Ovary (tissue), 10 donors: ENCODE measurements at places on chromosomes 3 and 15. TPM values are rescaled to one million over a fixed set of nuclear protein-coding genes. Genes with fewer than 3 reads are reported as not detected.

GRIP2 gene
- 11.2 TPM for polyA plus RNA-seq

CACNA2D3 gene
- 4.7 TPM for polyA plus RNA-seq

DNA sequence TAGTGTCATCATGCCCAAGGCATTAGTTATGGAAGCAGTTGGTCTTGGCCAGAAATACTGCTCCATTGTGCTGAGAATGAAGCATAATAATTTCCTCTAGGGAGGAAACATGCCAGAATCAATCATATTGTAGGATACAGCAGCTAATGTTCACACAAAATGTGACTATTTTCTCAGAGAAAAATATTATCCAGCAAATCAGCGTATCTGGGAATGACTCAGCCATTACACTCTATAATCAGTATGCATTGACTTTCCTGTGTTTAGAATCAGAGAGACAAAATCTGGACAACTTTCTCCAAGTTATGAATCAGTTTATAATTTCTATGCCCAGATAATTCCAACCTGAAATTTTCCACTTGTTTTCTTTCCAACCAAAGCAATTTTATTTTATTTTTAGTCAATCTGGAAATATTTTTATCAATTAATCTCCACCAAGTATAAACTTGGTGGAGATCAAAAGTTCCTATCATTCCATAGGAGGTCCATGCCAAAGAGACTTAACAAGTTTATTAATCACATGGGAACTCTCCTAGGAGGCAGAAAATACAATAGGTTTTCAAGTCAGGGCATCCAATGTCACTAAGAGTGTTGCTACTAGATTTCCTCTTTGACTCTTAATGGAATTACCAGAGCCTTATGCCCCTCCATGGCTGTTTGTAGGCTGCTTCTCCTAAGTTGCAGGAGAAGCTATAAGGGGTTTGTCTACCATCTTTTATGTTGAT lies 36.4 kb downstream of the SUCNR1 start:
- no peaks in the 10 kb centered on the region for H3K36me3 ChIP-seq
- H3K4me3 ChIP-seq, result no peak overlapping the region
- H3K27ac ChIP-seq, result no peak overlapping the region
- H3K27me3 ChIP-seq, result no peaks in the 10 kb centered on the region
- no peak for DNase-seq
- H3K4me1 ChIP-seq, result no peaks in the 10 kb centered on the region

BOC gene
- polyA plus RNA-seq, result 28.6 TPM

DNA sequence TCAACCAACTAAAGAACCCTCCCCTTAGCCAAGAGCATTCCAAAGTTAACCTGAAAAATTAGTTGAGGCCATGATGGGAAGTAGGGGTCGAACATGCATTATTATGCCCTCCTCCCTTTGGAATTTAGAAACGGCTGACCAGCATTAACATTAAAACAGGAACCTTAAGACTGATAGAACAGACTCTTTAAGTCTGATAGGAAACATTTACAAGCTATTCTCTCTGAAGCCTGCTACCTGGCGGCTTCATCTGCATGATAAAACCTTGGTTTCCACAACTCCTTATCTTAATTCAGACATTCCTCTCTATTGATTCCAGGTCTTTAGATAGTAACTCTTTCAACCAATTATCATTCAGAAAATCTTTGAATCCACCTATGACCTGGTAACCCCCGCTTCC lies 331.0 kb downstream of the CGGBP1 start:
- no peaks in the 10 kb centered on the region for H3K36me3 ChIP-seq
- no peak for DNase-seq
- H3K27ac ChIP-seq, result no peak overlapping the region
- H3K4me1 ChIP-seq, result no peaks in the 10 kb centered on the region
- no peak overlapping the region for H3K4me3 ChIP-seq
- no peaks in the 10 kb centered on the region for H3K27me3 ChIP-seq

DNA sequence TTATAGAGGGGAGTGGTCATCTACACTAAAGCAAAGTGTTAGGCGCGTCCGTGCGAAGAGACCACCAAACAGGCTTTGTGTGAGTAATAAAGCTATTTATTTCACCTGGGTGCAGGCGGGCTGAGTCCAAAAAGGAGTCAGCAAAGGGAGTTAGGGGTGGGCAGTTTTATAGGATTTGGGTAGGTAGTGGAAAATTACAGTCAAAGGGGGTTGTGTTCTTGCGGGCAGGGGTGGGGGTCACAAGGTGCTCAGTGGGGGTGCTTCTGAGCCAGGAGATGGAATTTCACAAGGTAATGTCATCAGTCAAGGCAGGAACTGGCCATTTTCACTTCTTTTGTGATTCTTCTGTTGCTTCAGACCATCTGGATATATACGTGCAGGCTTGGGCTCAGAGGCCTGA lies 47.1 kb downstream of the OIP5 start:
- H3K27me3 ChIP-seq, result no peaks in the 10 kb centered on the region
- no peaks in the 10 kb centered on the region for H3K36me3 ChIP-seq

DNA sequence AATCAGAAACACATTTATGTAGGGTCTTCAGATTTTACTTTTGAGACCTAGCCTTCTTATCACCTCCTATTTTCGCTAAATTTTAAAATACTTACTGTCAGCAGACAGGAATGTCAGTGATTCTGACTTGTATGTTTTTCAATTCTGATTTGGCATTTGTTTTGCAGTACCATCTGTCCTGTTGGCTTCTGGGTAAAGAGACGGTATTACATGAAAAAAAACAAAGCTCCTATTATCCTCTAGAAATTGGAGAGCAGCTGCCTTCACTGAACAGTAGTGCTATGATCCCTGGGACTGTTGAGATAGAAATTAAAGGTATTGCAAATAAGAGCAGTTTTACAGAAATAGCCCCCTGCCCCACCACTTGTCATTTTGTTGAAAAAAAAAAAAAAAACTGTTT lies 8.4 kb downstream of the ARMC8 start:
- no peak overlapping the region for H3K4me3 ChIP-seq
- DNase-seq, result no peak
- H3K27me3 ChIP-seq, result no peaks in the 10 kb centered on the region
- no peaks in the 10 kb centered on the region for H3K36me3 ChIP-seq
- no peak overlapping the region for H3K27ac ChIP-seq
- H3K4me1 ChIP-seq, result peaks cover 2% of the 10 kb centered on the region

GABRR3 gene
- polyA plus RNA-seq, result not detected

DNA sequence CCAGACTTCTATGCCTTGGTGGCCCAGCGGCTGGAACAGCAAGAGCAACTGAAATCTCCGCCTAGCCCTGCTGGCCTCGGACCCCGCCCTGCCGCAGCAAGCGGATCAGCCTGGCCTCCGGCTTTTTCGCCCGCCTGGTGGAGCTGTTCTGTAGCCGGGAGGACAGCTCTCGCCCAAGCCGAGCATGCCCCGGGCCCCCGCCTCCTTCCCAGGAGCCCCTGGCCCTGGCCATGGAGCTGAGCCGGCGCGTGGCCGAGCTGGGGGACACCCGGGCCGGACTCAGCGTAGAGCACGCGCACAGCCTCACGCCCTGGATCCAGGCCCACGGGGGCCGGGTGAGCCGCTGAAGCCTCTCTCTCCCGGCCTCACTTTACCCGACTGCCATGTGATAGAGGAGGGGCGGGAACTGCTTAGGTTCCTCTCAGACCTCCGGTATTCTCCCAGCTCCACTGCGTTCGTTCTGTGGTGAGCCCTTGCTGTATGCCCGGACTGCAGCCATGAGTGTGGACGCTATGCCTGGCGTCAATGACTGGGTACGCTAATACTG lies 24.1 kb upstream of the MRPL3 start:
- H3K4me1 ChIP-seq, result no peaks in the 10 kb centered on the region
- H3K27ac ChIP-seq, result no peak overlapping the region
- H3K36me3 ChIP-seq, result no peaks in the 10 kb centered on the region
- no peaks in the 10 kb centered on the region for H3K27me3 ChIP-seq
- DNase-seq, result peak; percentile 26
- H3K4me3 ChIP-seq, result no peak overlapping the region

- no peaks in the 10 kb centered on the region for H3K36me3 ChIP-seq
- no peaks in the 10 kb centered on the region for H3K4me1 ChIP-seq
- no peak overlapping the region for H3K4me3 ChIP-seq
- no peak overlapping the region for H3K27ac ChIP-seq
- no peaks in the 10 kb centered on the region for H3K27me3 ChIP-seq
Measured at GRCh38 chr3:43855674-43856299, 165.0 kb downstream of the ABHD5 start.

DLEC1 gene
- polyA plus RNA-seq, result 0.93 TPM

DNA sequence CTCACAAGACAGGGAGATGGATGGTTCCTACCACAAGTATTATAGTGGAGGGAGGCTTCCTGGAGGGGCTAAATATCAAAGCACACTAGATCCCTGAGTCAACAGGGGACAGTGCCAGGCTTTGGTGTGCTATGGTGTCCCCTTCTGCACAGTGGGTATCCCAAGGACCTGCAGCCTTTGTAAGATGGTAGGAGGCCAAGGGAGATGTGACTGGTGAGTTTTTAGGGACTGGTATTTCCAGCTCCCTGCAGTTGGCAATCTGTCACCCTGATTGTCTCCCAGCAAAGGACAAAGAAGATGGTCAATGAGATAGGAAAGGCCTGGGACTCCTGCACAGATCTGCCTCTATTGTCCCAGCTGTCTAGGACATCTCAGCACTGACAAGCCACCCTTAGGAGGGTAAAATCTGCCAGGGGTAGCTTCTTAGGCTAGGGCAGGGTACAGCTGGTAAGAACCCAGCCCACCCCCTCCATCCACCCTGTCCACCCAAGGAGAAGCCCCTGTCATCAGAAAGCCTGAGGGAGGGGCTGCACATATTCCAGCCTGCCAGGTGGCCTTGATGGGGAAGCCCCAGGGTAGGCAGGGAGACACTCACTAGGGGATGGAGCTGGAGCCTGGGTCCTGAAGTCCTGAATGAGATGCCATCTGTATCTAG lies 631 bp downstream of the CYP1A1 start:
- no peak overlapping the region for H3K27ac ChIP-seq
- H3K4me3 ChIP-seq, result no peak overlapping the region
- no peaks in the 10 kb centered on the region for H3K36me3 ChIP-seq
- H3K27me3 ChIP-seq, result no peaks in the 10 kb centered on the region
- DNase-seq, result no peak
- peaks cover 11% of the 10 kb centered on the region for H3K4me1 ChIP-seq

DNA sequence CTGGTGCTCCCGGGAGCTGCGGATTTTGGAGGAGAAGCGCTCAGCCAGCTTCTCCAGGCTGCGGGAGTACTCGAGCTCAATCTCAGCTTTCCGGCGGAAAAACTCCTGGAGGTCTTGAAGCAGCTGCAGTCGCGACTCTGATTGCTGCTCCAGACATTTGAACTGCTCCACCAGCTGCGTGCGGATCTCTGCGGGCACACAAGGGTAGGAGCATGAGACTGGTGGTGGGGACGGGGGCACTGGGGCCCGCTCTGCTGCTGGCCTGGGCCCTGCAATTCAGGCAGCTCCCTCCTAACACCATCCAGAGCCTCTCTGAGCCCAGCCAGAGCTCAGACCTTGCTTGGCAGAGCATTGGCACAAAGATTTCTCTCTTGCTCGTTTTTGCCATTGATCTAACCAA lies 124.7 kb downstream of the SRGAP3 start:
- no peaks in the 10 kb centered on the region for H3K36me3 ChIP-seq
- H3K27me3 ChIP-seq, result no peaks in the 10 kb centered on the region
- H3K4me1 ChIP-seq, result no peaks in the 10 kb centered on the region
- H3K4me3 ChIP-seq, result no peak overlapping the region
- no peak for DNase-seq

FEZF2 gene
- 0.29 TPM for polyA plus RNA-seq

DNA sequence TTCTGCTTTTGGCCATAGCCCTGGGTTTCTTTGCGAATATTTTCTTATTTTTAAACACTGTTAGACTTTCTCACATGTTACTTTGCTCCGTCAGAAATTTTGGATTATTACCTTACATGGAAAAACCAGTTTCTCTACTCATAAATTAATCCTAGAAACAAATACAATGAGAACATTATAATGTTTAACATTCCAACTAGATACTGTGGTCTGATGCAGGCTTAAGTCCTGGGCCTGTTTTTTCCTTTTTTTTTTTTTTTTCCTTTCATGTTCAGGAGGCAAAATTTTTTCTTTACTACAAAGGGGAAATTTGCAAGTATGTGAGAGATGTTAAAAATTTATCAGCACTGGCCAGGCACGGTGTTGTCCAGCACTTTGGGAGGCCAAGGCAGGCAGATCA lies 28.9 kb downstream of the POPDC2 start:
- H3K4me3 ChIP-seq, result no peak overlapping the region
- DNase-seq, result no peak
- no peaks in the 10 kb centered on the region for H3K36me3 ChIP-seq
- peaks cover 14% of the 10 kb centered on the region for H3K4me1 ChIP-seq

HRG gene
- not detected for polyA plus RNA-seq

IL17RB gene
- 1.1 TPM for polyA plus RNA-seq

SH3BP5 gene
- 131 TPM for polyA plus RNA-seq

P2RY12 gene
- 0.19 TPM for polyA plus RNA-seq

LNP1 gene
- polyA plus RNA-seq, result 7.9 TPM

DNA sequence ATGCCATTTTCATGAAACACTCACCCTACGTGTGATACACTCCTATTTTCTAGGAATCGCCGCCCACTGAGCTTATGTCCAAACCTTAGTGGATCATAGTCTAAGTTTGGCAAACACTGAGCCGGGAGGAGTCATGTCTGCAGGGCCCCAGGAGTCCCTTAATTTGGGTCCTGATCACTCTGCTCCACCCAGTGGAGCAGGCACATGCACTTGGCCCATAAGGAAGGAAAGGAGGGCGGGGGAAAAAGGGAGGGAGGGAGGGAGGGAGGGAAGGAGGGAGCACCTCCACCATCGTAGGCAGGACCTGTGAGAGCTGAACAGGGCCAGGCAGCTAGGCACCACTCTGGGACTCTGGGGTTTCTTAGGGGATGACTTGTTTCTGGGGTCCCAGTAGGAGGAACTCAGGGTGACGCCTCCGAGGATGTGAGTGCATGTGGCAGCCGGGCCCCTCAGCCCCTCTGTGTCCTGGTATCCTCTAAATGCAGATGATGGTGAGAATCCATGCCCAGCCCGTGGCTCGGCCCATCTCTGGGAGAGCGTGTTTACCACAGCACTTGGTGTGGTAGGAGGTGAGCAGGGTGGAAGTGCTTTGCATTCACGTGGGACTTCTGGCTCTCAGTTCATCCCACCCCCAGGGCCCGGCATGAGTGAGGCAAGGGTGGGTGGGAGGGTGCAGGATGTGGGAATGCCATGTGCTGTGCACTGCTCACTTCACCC lies 109.4 kb downstream of the KLF13 start:
- DNase-seq, result peak; percentile 57
- H3K36me3 ChIP-seq, result no peaks in the 10 kb centered on the region
- H3K27me3 ChIP-seq, result no peaks in the 10 kb centered on the region
- peaks cover 2% of the 10 kb centered on the region for H3K4me1 ChIP-seq

NKIRAS1 gene
- polyA plus RNA-seq, result 18.9 TPM

ALPK3 gene
- polyA plus RNA-seq, result 2.8 TPM

SRGAP3 gene
- polyA plus RNA-seq, result 2.1 TPM

- no peak for DNase-seq
- no peaks in the 10 kb centered on the region for H3K27me3 ChIP-seq
- H3K4me1 ChIP-seq, result no peaks in the 10 kb centered on the region
- H3K36me3 ChIP-seq, result no peaks in the 10 kb centered on the region
- H3K27ac ChIP-seq, result no peak overlapping the region
Measured at GRCh38 chr3:174529298-174529697, 329.8 kb upstream of the NAALADL2 start.

GRCh38 chr3:148128136-148128535 lies 569.6 kb upstream of the AGTR1 start:
- no peak overlapping the region for H3K27ac ChIP-seq
- no peaks in the 10 kb centered on the region for H3K4me1 ChIP-seq
- no peaks in the 10 kb centered on the region for H3K36me3 ChIP-seq
- DNase-seq, result no peak

SAMD7 gene
- polyA plus RNA-seq, result not detected
